ENCODE measurements at places on chromosomes 2 and 18. TPM values are rescaled to one million over a fixed set of nuclear protein-coding genes. Genes with fewer than 3 reads are reported as not detected.

RBKS gene
- 1.5 TPM for total RNA-seq

DAW1 gene
- 0.59 TPM for total RNA-seq

SCN2A gene
- total RNA-seq: 5.6 TPM

REG3A gene
- not detected for total RNA-seq

BMP10 gene
- total RNA-seq: not detected

GLB1L gene
- total RNA-seq: 10.0 TPM

VIT gene
- 0.30 TPM for total RNA-seq

RTP5 gene
- total RNA-seq: not detected

FEV gene
- total RNA-seq: not detected

REG1B gene
- total RNA-seq: not detected

MYCN gene
- total RNA-seq: not detected

GRHL1 gene
- total RNA-seq: 0.59 TPM

UBE2E3 gene
- 32.1 TPM for total RNA-seq

SLC35F5 gene
- total RNA-seq: 114 TPM

SAG gene
- not detected for total RNA-seq

CCDC150 gene
- 1.8 TPM for total RNA-seq
